ENCODE measurements at places on chromosomes 4 and X. TPM values are rescaled to one million over a fixed set of nuclear protein-coding genes. Genes with fewer than 3 reads are reported as not detected.

- no peak for DNase-seq
Observed at GRCh38 chr4:8524595-8525382, 55.4 kb upstream of the GPR78 start.

- DNase-seq = peak; percentile 77
Observed at GRCh38 chr4:76306882-76307659, 538 bp downstream of the STBD1 start.

- DNase-seq = no peak
Observed at GRCh38 chr4:154490583-154491340, 837 bp downstream of the DCHS2 start.

FGFR3 gene
- 32.3 TPM for total RNA-seq

DNA sequence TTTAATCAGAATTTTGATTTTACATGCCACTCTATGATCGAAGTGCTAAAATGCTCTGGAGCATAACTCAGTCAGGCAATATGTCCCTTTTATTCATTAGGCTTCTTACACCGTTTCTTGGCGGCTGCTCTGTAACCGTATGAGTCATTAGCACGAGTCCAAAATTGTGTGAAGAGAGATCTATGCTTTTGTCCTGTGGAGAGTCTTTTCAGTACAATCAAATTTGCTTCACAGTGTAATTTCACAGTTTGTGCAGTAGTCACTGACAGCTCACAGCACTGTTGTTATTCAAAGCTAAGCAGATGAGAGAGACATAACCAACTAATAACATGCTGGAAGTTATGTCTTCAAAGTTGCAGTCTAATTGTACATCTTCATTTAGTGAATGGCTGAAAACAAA, 167.8 kb downstream of the PCDH10 start:
- no peak for DNase-seq

TXK gene
- 0.57 TPM for total RNA-seq

- no peak for DNase-seq
Observed at GRCh38 chrX:108601276-108601675, 135.1 kb downstream of the IRS4 start.

DNA sequence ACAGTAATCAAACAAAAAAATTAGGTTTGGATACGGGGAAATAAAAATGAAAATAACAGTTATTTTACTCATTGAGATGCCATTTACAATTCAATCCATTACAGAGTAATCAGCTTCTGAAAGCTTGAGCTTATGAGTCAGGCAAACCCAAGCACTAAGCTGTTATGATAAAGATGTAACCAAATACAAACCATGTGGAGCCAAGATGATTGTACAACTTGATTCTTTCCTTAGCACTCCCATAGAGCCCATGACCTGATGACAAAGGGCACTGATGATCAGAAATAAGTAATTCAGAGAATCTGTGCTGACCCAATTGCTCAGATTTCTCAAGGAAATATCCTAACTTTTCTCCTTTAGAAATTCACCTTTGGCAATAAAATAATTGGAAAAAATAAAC, 40.5 kb upstream of the PRKG2 start:
- DNase-seq = no peak

DNA sequence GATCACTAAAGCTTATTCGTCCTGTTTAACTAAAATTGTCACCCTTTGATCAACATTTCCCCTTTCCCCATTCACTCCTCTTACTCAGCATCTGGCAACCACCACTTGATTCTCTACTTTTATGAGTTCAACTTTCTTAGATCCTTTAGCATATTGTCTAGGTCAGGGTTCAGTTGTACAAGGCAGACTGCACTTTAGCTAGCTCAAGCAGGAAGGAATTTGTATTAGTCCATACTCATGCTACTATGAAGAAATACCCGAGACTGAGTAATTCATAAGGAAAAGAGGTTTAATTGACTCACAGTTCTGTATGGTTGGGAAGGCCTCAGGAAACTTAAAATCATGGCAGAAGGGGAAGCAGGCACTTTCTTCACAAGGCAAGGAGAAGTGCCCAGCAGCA, 44.3 kb downstream of the TASL start:
- DNase-seq = no peak

BRS3 gene
- not detected for total RNA-seq

CLTRN gene
- total RNA-seq = 0.35 TPM

DNA sequence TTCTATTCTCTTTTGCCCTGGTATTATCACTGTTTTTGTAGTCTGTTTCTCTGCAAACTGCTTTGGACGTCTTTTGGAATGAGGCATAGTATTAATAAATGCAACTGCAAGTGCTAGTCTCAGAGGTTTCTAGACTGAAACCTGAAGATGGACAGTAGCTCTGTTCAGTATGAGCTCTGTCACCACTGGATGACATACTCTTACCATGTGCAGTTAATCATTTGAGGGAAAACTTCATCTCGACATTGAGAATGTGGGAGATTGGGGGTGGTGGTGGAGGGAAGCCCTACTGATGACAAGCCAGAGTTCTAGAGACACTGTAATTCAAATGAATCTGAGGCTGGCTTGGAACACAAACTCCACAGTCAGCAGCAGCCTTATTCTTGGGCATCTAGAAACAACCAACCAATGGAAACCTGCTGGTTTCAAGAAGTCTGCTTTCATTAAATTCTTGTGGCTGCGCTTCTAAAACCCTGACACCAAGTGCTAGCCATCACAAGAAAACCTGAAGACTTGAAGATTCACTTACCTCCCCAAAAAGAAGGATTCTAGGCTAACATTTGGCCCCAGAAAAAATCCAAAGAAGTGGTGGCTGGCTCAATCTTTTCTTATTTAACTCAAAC, 161.7 kb downstream of the RASL11B start:
- DNase-seq = no peak

HPSE gene
- 11.7 TPM for total RNA-seq

COL4A5 gene
- 2.7 TPM for total RNA-seq

DNA sequence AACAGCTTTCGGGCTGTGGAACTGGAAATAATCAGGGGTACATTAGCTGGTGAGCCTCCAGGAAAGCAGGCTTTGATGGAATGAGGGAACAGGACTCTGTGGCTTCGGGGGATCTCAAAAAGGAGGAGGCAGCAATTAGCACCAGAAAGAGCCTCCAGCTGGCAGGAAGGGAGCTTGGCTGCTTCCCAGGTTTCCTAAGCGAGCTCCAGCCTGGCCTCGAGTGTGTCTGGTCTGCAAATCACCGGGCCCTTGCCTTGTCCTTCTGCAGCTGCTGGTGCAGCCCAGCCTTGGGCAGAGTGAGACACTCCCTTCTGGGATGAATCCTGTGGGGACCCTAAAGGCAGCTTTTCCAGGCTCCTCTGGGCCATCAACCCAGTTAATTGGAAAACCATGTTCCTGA, 10.7 kb upstream of the PDHA1 start:
- DNase-seq = no peak

DNA sequence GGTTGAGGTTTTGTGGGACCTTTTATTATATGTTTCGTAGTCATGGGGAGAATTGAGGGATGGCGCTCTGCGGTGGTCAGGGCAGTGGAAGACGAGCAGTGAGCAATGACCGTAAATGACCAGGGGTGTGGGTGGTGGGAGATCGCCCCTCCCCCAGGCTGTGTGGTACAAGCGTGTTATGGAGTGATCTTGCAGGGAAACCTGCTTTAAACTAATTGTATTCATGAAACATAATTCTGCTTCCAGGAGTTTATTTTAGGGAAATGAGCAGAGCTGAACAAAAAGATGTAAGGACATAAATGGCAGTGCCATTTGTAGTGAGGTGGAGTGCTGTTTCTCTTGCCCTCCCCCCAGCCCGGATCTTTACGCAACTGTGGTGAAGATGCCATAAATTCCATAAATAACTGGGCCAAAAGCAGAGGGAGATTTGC, 20.2 kb downstream of the GYG2 start:
- DNase-seq = no peak

GRCh38 chr4:126221717-126222340, 907.1 kb downstream of the FAT4 start:
- no peak for DNase-seq

DNA sequence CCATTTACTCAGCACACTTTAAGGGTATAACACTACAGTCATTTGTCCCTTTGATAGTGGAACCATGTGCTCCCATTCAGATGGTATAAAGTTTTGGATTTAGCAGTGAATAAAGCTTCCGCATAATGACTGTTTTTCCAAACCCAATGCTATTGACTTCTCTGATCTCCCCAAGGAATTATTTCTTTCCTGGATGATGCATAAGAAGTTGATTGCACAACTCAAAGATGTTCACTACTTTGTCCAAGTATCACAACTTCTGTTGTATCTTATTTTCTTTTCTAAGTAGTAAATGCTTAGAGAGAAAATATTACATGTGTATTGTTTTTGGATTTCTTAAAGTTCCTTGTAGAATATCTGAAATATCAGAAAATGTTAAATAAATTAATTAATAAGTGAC, 300.2 kb downstream of the GPM6A start:
- DNase-seq = no peak

COL25A1 gene
- total RNA-seq = not detected

GRCh38 chr4:186643501-186644310, 80.0 kb downstream of the FAT1 start:
- DNase-seq = no peak

- no peak for DNase-seq
Observed at GRCh38 chrX:149699761-149700160, 12.1 kb upstream of the MAGEA11 start.

TGIF2LX gene
- not detected for total RNA-seq

Data from colonic mucosa (tissue), 4 donors.